ENCODE measurements at places on chromosomes 2 and 18.

DNA sequence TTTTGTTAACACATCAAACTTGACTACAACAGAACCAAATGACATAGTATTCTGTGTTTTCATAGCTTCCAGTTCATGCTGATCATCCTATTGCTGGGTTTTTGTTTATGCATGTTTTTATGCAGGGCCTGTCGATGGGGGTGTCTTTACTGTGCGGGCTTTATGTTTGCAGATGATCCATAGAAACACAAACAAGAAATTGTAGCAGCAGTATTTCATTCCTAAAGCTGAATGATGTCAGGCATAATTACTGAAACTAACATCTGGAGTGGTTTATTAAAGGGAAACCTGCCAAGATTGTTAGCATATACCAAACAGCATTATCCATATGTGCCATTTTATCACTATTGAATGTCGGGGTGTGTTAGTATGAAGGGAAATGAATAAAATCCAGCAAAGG lies 129.7 kb downstream of the PTPRM start:
- no peak for DNase-seq

- no peak for DNase-seq
Measured at GRCh38 chr18:44180683-44181082, 500.0 kb upstream of the SETBP1 start.

- DNase-seq = no peak
Measured at GRCh38 chr18:48627216-48627615, 88.4 kb downstream of the CTIF start.

- DNase-seq = no peak
Measured at GRCh38 chr2:224918626-224919471, 123.4 kb downstream of the DOCK10 start.

DNA sequence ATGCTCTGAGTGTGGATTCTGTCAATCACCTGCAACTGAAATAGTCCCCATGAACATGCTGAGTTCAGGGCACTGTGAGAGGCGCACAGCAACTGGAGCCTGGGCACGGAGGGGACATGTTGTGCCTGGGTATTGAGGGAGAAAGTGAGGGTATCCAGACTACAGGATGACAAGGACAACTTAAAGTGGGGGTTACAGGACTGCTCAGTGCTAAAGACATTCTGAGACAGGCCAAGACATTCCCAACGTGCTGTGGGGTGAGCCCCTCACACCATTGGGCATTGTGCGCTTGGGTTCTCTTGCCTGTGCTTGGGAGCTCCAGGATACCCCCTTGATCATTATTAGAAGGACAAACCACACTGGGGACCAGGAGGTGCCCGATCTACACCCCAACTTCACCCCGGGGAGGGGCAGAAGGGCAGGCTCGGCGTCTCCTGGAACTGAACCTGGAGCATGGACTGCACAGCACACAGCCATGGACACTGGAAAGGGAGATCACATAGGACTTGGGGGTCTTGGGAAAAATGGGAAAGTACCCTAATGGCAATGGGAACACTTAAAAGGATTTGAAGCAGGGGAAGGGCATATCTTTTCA lies 72.5 kb upstream of the HDAC4 start:
- no peak for DNase-seq

- no peak for DNase-seq
Measured at GRCh38 chr2:206688990-206689389, 29.2 kb downstream of the DYTN start.

GRCh38 chr2:230758566-230759480 lies 46.2 kb downstream of the CAB39 start:
- no peak for DNase-seq

DNA sequence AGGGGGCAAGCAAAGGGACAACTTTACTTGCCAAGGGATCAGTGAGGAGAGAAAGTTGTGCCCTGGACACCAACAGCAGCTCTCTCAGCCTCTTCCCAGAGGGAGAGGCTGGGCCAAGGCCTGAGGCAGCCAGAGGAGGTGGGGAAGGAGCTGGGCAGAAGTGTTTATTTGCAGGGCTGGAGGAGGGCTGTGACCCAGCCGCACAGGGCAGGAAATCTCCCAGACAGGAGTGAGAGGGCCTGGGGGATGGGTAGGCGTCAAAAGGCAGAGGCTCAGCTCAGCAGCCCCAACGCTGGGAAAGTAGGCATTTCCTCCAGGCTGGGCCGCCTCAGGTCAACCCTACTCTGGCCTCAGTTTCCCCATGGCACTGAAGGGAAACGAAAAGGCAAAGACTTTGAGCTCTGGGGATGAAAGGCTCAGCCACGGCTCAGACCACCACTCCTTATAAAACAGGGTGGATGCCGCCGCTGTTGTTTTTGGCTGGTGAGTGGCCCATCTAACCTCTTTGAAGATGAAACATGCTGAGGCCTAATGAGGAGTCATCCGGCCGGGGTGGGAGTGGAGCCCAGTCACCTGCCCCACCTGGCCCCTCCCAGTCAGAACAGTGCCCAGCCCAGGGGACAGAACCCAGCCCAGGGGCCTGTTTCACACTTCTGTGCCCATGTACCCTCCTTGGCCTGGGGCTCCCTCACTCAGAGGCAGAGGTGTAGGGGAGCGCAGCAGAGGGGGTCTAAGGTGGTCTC lies 21.9 kb upstream of the SEMA4C start:
- DNase-seq = no peak

- no peak for DNase-seq
Measured at GRCh38 chr18:55349685-55350084, 238.3 kb downstream of the TCF4 start.

- DNase-seq = no peak
Measured at GRCh38 chr2:126827371-126827770, 71.3 kb upstream of the TEX51 start.

GRCh38 chr2:40668425-40668824 lies 216.5 kb upstream of the SLC8A1 start:
- no peak for DNase-seq

GRCh38 chr18:55319459-55320193 lies 268.4 kb downstream of the TCF4 start:
- no peak for DNase-seq

DNA sequence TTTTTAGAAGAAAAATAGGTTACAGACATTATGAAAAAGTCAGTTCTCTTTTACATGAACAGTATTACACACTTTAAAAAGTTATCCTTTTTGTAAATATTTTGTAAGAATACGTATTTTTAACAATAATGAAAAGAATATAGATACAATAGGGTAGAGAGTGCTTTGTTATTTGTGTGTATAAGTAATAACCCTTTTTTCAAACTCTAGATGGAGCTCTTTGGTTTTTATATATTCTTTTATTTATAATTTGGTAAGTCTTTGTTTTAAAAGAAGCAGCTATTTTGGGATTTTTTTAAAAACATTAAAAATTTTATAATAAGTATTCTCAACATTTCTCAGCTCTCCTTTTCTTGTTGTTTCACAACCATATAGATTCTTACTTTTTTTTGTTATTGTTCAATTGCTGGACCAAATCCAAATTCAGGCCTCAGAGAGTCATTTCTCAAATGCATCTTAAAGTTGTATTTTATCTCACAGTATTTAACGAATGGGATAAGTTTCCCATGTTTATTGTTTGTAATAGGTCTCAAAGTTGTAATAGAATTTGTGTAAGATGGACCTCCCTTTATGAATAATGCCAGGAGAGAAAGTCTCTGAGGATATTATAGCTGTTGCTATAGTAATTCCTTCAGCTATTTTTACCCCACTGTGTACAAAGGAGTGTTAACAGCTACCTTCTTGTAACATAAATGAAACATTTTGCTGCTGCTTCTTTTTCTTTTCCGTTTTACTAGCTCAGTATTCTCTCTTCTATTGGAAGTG lies 46.4 kb downstream of the ACYP2 start:
- no peak for DNase-seq

DNA sequence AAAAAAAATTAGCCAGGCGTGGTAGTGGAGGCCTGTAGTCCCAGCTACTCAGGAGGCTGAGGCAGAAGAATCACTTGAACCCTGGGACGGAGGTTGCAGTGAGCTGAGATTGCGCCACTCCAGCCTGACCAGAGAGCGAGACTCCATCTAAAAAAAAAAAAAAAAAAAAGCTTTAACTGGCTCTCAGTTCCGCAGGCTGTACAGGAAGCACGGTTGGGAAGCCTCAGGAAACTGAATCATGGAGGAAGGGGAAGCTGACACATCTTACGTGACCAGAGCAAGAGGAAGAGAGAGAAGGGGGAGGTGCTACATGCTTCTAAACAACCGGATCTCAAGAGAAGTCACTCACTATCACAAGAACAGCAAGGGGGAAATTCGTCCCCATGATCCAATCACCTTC lies 505.6 kb upstream of the SLC8A1 start:
- no peak for DNase-seq

GRCh38 chr2:229486673-229487072 lies 215.6 kb upstream of the PID1 start:
- no peak for DNase-seq

GRCh38 chr2:128879161-128879560 lies 560.5 kb upstream of the HS6ST1 start:
- no peak for DNase-seq

- no peak for DNase-seq
Measured at GRCh38 chr2:120367649-120368048, 21.7 kb downstream of the INHBB start.

- DNase-seq = no peak
Measured at GRCh38 chr18:45163871-45164270, 451.4 kb upstream of the SLC14A2 start.

- DNase-seq = no peak
Measured at GRCh38 chr2:109322111-109322510, 193.1 kb downstream of the SH3RF3 start.

- no peak for DNase-seq
Measured at GRCh38 chr2:13056259-13056843, 339.6 kb downstream of the TRIB2 start.

Measured in NCI-H2107 (cell line).